ENCODE measurements at places on chromosomes 11 and 22.

GRCh38 chr11:60873533-60873932, 6.2 kb downstream of the ZP1 start:
- DNase-seq: no peak

DNA sequence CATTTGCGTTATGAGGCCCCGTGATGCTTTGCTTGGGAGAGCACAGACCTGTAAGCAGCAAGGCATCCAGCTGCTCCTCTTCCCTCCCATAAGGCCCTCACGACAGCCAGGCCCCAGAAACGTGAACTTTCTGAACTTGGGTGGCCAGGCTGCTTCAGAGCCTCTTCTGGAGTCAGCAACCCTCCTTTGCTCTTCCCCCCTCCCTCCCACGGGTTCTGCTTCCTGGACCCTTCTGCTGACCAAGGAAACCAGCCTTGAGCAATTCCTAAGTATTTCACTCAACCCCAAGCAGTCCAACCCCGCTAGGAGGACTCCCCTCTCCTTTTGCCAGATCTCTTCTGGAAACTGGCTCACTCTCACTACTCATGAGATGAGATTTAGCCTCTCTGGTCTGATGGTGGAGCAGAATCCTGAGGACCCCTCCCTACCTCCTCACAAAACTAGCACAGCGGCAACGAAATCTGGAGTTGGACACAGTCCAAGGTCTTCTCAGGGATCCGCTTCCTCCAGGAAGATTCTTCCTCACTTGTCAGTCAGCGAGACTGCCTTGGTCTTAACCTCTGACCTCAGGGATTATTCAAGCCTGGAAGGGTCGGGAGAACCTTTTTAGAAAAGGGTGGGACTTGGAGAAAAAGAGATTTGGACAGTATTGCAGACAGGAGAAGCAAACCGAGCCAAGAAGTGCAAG, 86.2 kb downstream of the UBASH3B start:
- DNase-seq: no peak

DNA sequence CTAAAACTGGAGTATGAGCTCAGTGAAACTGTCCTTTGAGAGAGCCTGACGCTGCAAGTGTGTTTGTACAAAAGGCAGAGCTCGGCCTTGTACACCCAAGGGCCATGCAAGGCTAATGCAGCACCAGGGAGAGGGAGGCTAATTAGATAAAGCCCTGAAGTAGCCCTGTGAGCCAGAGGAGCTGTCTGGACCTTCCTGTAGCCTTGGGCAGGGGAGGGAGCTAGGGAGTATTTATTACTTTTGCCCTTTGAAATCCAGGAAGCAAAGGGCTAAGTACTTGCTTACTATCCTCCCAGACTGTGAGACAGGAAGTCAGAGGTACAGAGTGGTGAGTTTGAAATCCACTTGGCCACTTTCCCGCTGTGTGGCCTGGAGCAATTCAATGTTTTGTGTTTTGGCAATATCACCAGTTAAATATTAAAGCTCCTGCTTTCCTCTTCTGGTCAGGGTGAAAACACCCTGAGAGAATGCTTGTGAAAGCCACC, 10.2 kb upstream of the LDHA start:
- DNase-seq: peak; percentile 8

DNA sequence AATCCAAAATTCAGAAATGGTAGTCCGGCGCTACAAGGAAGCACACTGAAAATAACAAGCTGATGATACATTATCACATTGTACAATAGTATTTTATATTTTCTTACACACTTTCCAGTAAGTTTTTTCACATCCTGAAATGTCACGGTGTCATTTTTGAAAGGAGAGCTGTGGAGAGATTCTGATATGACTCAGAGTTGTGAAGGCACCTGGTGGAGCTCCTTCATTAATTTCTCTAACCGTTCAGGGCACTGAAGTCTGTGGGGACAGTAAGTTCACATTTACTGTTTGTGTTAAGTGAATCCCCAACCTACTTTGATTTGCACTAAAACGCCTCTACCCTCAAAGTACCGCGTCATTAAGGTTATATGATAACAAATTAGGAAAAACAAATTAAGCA, 13.3 kb downstream of the LDHAL6A start:
- DNase-seq: no peak

- DNase-seq: peak; percentile 85
These were observed 454.3 kb upstream of the KIRREL3 start for GRCh38 chr11:127454856-127455255.

GRCh38 chr11:18704698-18705097, 6.1 kb downstream of the TMEM86A start:
- DNase-seq: peak; percentile 48

DNA sequence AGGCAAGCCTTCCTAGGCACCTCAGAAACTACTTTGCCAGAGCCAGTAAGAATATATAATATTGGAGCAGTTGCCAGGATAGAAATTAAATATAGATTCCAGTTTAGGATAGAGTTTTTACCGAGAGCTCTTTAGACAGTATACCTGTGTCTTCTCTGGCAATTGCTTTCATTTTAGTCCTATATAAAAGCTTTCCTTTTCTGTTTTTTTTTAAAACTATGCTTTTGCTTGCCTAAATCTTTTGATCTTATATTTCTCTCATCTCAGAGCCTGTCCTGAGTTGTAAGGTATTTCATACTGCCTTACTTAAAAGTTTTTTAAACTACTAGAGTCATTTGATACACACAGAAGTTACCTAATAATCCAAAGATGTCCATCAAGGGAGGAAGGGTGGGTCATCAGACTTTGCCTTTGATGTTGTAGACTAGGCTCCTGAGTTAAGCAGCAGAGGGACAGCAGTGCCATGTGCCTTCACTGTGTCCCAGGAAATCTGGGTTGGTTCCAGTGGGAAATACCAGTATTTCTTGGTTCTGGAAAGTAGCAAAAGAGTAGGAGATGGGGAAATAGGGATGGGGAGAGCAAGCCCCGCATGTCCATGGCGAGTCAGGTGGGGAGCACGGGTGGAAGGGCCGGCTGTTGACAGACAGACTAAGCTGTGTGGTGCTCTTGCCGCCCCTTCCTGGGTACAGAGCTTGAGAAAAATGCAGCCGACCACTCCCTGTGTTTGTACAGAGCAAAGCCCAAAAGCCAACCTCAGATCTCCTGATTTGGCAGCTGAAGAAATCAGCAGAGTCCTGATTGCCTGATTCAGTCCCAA, 11.2 kb downstream of the MCAM start:
- DNase-seq: no peak

- DNase-seq: no peak
These were observed 49.3 kb downstream of the TSPAN18 start for GRCh38 chr11:44775985-44776446.

GRCh38 chr22:40334899-40335298, 11.4 kb upstream of the ADSL start:
- no peak for DNase-seq
